Naive thymus-derived CD8-positive, alpha-beta T cell (primary cell): ENCODE measurements at places on chromosomes 12 and 14.
A peak's percentile ranks its signal among the peaks of the same experiment; 100 is the strongest.

GRCh38 chr14:61557262-61557661 is 138.1 kb upstream of the HIF1A start:
- H3K27me3 ChIP-seq = no peaks in the 10 kb centered on the region
- peaks cover 3% of the 10 kb centered on the region for H3K36me3 ChIP-seq
- DNase-seq = no peak
- H3K4me1 ChIP-seq = peaks cover 31% of the 10 kb centered on the region

- no peaks in the 10 kb centered on the region for H3K36me3 ChIP-seq
- peaks cover 18% of the 10 kb centered on the region for H3K4me1 ChIP-seq
- H3K4me3 ChIP-seq = no peak overlapping the region
- no peak overlapping the region for H3K27ac ChIP-seq
These were observed 13.6 kb downstream of the SFSWAP start for GRCh38 chr12:131724534-131724933.

DNA sequence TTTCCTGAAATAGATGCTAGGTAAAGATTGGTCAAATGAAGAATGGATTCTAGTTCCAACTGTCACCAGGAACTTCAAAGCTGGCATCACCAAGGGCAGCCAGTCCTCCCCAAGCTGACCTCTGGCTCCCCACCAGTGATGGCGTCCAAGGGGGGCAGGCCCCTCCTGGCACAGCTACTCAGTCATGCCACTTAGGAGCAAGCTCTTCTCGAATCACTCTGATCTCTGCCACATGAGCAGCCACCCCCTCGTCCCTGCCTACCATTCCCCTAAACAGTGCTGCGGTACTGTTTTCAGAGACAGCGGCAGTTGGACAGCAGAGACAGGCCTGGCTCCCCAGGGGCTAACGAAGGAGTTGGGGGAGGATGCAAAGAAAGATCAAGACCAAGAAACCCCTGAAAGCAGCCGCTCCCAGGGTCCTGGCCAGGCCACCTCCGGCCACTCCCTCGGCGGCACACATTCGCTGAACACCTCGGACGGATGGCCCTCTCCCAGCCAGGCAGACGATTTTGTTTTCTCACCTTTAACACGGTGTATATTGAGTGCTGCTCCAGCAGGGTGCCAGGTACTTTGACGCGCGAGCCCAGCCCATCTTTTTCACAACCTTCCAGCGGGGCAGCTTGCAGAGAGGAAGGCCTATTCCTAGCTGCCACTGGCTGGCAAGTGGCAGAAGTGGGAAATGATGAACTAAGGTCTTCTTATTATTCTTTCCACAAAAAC is 47.4 kb downstream of the ARL6IP4 start:
- H3K36me3 ChIP-seq = no peaks in the 10 kb centered on the region
- H3K4me1 ChIP-seq = peaks cover 15% of the 10 kb centered on the region
- H3K4me3 ChIP-seq = no peak overlapping the region
- DNase-seq = no peak
- H3K27ac ChIP-seq = peak overlapping the region; percentile 68

GRCh38 chr12:118302053-118302452 is 70.7 kb downstream of the TAOK3 start:
- H3K36me3 ChIP-seq = no peaks in the 10 kb centered on the region
- H3K4me3 ChIP-seq = no peak overlapping the region
- H3K4me1 ChIP-seq = peaks cover 36% of the 10 kb centered on the region
- no peak for DNase-seq
- no peaks in the 10 kb centered on the region for H3K27me3 ChIP-seq
